ENCODE measurements at places on chromosomes 7 and 10.

DNA sequence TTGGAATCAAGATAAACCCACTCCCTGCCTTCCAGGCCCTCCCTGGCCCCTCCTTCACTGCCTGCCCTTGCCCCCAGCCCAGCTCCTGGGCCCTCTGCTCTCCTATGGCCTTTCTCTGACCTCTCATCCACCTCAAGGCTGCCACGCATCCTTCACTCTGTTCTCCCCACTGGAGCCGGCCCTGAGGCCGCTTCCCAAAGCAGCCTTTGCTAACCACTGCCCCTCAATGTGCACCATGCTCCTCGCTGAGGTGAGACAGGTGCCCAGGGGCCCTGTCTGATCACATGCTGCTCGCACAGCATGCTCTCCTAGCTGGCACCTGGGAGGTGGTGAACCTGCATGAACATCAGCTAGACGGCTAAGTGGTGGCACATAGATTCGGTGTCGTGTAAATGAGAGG, 138.5 kb upstream of the RET start:
- no peak for DNase-seq

DNA sequence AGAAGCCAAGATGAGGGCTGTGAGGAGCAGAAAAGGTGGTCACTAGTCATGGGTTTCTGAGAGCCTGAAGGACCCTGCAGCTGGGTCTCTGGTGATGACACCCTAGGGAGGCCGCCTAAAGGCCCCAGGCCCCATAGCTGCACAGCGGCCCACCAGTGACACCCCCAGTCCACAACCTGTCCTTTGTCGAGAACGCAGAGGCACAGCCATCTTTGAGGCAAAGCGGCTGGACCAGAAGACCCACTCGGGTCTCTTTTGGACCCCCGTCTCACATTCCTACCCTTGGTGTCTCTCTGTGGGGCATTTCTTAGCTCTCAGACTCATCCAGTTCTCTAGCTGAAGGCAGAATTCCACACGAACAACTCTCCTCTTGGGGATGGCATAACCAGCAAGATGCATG, 18.8 kb downstream of the JCAD start:
- DNase-seq, result no peak

- DNase-seq, result peak; percentile 43
These were observed 33.9 kb downstream of the KAZALD1 start for GRCh38 chr10:101095550-101096213.

GRCh38 chr10:35214607-35215020, 88.0 kb downstream of the CREM start:
- DNase-seq, result no peak

- DNase-seq, result no peak
These were observed 34.4 kb downstream of the NRCAM start for GRCh38 chr7:108421720-108422331.

DNA sequence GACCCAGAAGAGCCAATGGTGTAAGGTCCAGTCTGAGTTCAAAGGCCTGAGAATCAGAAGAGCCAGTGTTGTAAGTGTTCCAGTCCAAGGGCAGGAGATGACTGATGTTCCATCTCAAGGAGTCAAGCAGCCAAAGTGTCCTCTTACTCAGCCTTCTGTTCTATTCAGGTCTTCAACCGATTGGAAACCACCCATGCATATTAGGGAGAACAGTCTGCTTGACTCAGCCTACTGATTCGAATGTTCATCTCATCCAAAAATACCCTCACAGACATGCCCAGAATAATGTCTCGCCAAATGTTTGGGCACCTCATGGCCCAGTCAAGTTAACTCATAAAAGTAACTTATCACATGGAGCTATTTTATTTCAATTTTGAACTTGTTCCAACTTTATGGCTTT, 2.9 kb upstream of the WDFY4 start:
- DNase-seq, result no peak

DNA sequence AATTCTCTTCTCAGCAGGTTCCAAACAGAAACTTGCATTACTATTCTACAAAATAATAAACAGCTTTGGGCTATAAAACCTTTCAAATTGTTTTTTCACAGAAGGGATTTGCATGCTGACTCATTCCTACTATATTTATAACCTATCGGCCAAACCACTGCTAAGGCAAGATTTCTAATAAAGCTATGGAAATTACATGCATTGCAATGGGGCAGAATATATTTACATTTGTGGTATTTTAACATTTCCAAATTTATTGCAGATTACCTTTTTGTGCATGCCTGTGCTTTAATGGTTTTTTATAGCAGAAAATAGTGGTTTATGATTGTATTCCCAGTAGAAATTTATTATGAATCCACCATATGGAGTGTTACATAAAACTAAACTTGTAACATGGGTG, 69.0 kb upstream of the NPVF start:
- DNase-seq, result no peak

GRCh38 chr10:61993711-61994401, 92.4 kb downstream of the ARID5B start:
- DNase-seq, result no peak

GRCh38 chr7:100719523-100720278, 567 bp upstream of the EPO start:
- no peak for DNase-seq

GRCh38 chr7:2971914-2972834, 71.5 kb downstream of the CARD11 start:
- DNase-seq, result no peak

DNA sequence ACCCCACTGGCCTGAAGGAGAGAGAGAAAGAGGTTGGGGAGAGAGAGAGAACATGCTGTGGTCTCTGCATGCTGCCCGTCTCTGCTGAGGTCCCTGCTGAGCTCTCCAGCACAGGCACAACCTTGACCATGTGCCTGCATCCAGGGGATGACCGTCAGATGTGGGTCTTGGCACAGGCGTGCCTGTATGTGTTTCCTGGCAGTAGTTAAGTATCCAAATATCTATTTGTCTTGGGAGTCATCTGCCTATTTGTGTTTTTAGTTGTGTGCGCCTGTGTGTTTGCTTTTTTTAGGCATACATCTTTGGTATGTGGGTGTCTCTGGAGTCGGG, 1.9 kb upstream of the UNC5B start:
- DNase-seq, result no peak

- DNase-seq, result no peak
These were observed 4.6 kb upstream of the TMEM139 start for GRCh38 chr7:143280160-143280559.

Measured in stimulated activated CD4-positive, alpha-beta T cell treated with anti-CD3 and anti-CD28 coated beads, Interleukin-15, amount 100 ng/mL, for 1 hour (primary cell).